H54 (cell line): ENCODE measurements at places on chromosomes 5 and 9.

DNA sequence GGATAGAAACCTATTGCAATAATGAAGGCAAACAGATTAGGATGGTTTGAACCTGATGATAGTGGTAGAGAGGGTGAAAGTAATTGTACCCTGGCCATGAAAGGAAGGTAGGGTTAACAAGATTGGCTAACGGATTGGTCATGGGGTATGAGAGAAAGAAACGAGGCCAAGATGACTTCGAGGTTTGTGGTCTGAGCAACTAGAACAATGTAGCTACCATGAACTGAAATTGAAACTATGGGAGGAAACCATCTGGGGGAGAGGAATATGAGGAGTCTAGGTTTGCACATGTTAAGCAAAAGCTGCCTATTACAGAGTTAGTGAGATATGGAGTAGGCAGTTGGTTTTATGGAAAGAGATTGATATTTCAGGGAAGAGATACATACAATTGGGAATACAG, 406.0 kb downstream of the PRELID2 start:
- no peak for DNase-seq

DNA sequence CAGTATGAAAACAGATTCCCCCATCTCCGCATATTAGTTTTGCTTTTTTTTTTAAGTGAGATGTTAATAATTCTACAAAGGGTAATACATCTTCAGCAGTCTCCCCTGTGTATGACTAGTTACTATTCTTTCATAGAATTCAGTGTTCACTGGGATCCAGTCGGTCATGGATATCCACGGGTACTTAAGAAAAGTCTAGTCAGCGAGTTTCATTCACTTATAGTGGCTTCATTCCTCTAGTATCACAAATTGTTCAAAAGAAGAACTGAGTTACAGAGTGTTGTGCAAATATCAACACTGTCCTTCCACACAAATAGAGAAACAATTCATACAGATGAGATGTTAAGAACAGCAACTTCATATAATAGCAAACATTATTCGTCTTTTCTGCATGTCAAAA, 35.7 kb downstream of the BNC2 start:
- DNase-seq: no peak

DNA sequence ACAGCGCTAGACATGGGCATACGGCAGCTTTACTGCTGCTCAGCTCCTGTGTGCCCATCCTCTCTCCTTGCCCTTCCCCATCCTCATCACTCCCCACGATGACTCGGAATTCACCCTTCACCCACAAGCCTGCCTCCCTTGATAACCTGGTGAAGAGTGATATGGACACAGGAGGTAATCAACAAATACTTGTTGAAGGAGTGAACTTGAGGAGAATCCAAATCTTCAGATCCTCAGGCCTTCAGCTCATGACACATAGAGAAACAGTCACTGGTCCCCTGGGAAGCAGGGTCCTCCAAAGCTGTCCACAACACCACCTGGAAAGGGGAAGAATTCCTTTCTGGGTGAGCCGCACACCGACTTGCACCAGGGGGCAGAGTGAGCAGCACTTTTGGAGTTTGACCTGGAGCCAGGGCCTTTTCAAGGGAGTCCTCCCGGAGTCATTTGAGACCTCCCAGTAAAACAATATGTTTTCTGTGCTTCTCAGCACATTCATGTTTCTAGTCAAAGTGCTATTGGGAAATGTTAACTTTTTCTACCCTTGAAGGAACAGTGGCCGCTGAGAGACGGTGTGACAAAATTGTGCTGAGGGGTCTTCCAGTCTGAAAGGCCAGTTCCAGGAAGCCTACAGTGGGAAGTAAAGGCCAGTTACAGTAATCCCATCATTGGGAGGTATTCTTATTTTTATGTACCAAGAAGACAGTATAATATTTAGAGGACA, 332.3 kb downstream of the CWC27 start:
- DNase-seq: peak; percentile 81

- DNase-seq: no peak
Measured at GRCh38 chr5:33088176-33088575, 352.6 kb upstream of the TARS1 start.

DNA sequence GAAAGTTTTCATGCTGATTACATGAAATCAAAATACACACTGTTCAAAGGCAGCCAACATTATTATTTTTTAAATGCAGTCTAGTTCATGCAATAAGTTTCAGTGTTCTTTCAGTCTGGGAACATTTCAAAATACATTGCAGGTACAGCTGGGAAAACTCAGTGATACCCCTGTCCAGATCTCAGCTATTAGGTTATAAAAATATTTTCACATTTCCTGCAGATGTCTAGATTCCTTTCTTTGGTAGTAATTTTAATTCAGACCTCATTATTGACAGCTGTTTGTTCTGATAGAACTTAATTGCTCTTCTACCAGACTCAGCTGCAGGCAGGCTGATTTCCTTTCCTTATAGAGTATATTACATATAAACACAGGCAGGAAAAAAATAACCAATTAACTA, 556.8 kb upstream of the DMAC1 start:
- DNase-seq: no peak

DNA sequence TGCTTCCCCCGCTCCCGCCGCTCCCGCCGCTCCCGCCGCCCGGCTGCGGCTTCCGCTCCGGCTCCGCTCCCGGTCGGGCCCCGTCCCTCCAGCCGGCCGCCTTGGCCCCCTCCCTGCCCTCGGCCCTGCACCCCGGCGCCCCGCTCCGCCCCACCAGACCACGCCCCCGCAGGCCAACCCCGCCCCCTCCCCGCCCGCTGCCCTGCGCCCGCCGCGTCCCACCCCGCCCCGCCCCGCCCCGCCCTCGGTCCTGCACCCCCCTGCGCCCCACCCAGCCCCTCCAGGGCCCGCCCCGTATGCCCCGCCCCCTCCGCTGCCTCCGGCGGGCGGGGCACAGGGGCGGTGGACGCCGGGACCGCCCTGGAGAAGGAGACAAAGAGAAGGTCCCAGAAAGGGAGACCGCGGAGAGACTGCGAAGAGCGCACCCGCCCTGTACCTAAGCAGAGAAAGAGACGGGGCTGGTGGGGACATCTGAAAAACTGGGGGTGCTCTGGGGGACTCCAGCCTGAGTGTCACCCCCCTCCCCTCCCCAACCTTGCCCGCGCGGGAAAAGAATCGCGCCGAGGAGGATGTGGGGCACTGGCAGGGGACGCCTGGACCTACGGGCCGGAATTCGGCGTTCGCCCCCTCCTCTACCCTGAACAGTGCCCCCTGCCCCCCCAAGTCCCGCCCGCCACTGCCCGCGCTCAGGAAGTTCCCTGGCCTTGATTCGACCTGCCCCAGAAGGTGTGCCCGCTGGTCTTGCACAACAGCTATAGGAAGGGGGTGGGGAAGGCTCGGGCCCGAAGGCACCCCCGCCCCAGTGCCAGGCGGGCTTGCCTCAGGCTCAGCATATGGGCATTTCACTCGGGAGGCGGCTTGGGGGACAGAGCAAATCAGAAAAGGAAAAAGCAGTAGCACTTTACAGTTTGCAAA, 42.8 kb upstream of the STXBP1 start:
- DNase-seq: no peak

DNA sequence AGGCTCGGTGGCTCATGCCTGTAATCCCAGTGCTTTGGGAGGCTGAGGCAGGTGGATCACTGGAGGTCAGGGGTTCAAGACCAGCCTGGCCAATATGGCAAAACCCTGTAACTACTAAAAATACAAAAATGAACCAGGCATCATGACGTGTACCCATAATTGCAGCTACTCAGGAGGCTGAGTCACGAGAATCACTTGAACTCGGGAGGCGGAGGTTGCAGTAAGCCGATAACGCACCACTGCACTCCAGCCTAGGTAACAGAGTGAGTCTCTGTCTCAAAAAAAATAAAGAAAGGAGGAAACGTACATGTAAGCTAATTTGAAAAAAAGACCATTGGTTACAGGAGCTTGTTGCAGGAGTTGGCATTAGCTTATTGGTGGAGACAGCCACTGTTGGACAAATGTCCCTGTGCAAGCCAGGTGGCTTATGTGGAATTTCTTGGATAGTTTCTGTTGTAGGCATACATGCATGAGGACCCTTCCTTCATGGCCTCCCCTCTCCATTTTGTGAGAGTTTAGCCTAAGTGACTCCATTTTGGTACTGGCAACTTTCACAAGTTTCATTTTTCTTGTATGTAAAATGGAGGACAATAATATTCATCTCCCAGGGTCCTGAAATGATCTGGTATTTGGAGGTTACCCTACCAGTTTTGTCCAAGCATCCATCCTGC, 16.8 kb upstream of the RAB14 start:
- no peak for DNase-seq

GRCh38 chr5:94968507-94969095, 316.3 kb downstream of the MCTP1 start:
- peak; percentile 4 for DNase-seq
